Prostate gland (tissue), 2 donors: ENCODE measurements at places on chromosomes 13 and 19.

GRCh38 chr13:37632294-37632693, 33.7 kb upstream of the POSTN start:
- no peaks in the 10 kb centered on the region for H3K36me3 ChIP-seq
- no peak overlapping the region for H3K4me3 ChIP-seq
- H3K4me1 ChIP-seq: no peaks in the 10 kb centered on the region

- H3K36me3 ChIP-seq: no peaks in the 10 kb centered on the region
- no peak for DNase-seq
- H3K4me1 ChIP-seq: no peaks in the 10 kb centered on the region
Measured at GRCh38 chr13:24905242-24905641, 141.3 kb downstream of the RNF17 start.

- no peak for DNase-seq
- no peaks in the 10 kb centered on the region for H3K27me3 ChIP-seq
- peak overlapping the region; percentile 93 for H3K27ac ChIP-seq
- H3K4me1 ChIP-seq: peaks cover 8% of the 10 kb centered on the region
Measured at GRCh38 chr19:40191836-40192646, 815 bp downstream of the MAP3K10 start.

- H3K4me3 ChIP-seq: no peak overlapping the region
- H3K27me3 ChIP-seq: no peaks in the 10 kb centered on the region
- no peaks in the 10 kb centered on the region for H3K36me3 ChIP-seq
- no peak for DNase-seq
Measured at GRCh38 chr19:21492947-21493906, 12.2 kb upstream of the ZNF429 start.
